ENCODE measurements at places on chromosomes 11 and 22.

GRCh38 chr11:117814766-117815261 lies 9.7 kb downstream of the FXYD2 start:
- peak; percentile 72 for DNase-seq

DNA sequence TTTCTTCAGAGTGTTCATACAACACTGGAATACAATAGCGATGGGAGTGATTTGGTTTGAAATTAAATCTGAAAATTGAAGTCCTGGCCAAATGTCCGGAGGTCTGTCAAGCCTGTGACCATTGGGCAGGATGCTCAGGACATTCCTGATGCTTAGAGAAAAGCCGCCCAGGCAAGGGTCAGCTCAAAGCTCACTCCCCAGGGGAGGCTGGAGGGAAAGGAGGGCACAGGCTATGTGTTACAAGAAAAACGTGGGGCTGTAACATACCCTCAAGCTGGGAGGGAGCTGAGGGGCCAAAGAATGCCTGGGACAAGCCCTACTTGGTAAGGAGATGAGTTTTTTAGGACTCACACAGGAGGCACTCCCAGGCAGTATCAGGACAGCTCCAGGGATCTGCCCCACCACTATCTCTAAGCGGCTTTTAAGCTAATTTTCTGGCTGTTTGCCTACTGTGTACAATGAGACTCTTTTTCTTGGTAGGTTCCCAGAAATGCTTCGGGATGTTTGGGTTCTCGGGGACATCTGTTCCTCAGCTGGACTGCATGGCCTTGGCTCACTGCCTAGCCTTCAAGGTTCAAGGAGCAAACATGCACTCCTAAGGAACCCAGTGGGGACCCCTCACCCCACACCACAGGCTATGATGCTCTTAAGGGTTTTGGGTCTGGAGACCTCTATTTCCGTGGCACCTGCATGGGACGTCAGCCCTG lies 500.1 kb downstream of the BRD1 start:
- no peak for DNase-seq

DNA sequence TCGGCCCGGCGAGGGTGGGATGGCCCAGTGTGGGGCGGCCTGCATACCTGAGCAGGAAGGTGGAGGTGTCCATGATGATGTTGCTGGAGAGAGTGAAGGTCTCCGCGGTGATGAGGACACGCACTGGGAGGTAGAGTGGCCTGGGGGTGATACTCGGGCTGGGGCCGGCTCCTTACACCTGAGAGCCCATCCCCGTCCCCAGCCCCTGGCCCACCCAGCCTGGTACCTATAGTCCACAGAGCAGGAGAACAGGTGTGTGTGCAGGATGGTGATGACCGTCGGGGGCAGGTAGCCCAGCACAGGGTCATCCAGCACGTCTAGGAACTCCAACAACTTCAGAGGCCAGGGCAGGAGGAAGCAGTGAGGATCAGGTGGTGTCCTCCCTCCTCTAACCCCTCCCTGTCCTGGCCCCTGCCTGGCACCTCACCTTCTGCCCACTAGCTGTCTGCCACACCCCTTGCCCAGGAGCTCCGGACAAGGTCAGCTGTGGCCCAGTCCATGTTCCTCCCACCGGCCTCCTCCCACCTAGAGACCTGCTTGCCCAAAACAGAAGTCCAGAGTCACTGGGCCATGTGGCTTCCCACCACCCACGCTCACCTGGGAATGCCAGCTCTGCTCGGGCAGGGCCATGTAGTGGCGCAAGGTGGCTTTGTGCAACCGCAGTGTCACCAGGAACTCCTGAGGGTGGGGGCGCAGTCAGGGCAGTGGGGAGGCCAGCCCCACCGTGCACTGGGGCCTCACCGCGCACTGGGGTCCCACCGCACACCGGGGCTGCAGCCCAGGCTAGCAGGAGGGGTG lies 11.3 kb downstream of the ATG2A start:
- DNase-seq = no peak

DNA sequence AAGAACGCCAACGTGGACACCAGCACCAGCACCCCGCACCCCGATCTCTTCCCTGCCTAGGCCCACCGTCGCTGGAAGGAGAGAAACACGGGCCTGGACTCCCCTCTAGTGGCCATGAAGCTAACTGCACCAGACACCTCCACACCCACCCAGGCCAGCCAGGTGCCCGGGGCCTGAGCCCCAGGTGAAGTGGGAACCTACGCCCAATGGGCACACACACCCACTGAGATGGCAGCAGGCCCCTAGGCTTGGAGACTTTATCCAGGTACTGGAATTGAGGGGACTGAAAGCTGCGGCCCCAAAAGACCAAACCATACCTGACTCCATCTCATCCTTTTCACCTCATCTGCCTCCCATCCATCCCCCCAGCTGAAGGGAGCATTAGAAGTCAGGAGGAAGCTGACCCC lies 81.0 kb downstream of the BUD13 start:
- DNase-seq = peak; percentile 18

DNA sequence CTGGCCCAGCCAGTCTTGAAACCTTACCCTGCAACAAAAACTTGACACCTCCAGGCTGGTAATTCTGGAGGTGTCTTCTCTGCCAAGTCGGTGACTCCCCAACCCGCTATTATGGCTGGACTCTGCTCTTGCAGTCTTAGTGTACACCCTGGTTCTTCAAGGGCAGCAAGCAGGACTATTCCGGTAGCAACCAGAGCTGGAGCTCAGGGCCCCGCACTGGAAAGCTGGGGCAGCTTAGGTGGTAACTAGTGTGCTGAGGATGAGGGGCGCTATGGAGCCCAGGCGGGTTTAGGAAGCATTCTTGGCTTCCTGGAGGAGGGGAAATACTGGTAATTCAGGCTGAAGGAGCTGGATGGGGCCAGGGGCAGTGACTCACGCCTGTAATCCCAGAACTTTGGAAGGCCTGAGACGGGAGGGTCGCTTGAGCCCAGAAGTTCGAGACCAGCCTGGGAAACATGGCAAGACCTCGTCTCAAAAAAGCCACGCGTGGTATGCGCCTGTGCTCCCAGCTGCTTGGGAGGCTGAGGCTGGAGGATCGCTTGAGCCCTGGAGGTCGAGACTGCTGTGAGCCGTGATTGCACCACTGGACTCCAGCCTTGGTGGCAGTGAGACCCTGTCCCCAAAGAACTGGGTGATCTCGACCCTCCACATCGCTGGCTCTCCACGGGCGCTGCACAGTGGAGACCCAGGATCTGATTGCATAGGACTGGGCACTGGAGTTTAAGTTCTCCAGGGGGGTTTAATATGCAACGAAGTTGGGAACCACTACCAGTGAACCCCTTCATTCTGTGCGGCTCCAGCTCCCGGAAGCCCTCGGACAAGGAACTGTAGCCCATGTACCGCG lies 10.6 kb upstream of the AIFM3 start:
- DNase-seq = no peak

GRCh38 chr11:33723238-33723881 lies 12.9 kb downstream of the CD59 start:
- DNase-seq = no peak

GRCh38 chr11:61507962-61508861 lies at the start of gene LRRC10B:
Gene LRRC10B, plus strand, starts transcription at chr11:61508749. Its CDS starts 250 bp downstream, at chr11:61508999.
- DNase-seq = no peak

DNA sequence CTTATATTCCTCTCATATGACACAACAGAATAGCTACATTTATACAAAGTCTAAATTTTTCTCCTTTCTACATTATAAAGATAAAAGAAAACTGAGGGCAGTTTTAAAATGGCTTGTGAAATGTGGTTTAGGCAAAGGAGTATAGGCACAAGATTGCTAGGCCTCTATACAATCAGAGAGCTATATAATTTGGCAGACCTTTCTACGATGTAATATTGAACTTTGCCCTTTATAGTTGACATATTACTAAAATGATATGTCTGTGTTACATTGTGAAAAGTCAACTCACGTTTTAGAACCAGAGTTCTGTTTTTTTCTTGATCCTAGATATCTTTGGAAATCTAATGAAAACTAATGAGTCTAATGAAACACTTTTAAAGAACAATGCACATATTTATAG lies 430.2 kb downstream of the DLG2 start:
- DNase-seq = no peak

- DNase-seq = no peak
Observed at GRCh38 chr11:27931770-27932169, 176.2 kb downstream of the KIF18A start.

DNA sequence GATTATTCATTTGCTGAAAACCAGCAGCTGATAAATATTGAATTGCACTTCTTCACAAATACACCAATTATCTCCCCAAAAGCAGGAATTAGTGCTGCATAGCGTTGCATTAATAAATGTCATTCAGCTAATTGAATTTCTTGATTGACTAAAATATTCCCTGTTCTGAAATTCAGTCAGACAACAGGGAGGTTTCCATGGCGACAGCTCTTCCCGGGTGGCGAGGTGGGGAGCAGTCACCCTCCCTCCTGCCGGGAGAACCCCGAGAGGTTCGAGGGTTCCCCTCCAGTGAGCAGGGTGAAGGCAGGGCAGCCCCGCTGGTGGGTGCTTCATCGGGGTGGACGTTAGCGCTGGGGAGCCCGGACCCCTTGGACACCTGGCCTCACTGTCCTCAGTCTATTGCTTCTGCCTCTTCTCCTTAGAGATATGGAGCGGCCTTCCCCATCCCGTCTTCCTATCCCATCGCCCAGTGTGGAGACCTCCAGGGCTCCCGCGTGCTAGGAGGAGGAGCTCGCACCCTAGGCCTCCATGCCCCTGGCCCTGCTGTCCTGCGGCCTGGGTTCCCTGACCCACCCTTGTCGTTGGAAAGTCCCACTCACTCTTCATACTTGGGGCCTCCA lies 983.5 kb downstream of the BRD1 start:
- DNase-seq = no peak

GRCh38 chr22:33477120-33478111 lies 419.2 kb upstream of the SYN3 start:
- no peak for DNase-seq

DNA sequence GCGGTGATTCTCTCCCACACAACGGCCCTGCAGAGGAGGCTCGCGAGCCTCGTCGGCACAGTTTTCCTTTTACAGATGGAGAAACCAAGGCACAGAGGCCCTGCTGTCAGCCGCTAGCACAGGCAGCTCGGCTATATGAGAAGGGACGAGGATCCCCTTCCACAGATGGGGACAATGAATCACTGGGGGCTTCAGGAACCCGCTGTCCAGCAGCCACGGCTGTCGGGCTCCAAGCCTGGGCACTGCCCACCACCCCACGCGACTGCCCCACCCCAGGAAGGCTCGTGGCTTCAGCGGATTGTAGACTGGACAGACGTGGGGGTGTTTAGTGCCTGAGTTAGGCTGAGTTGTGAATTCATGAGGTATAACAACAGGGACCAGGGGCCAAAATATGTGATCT lies 17.2 kb upstream of the FGF3 start:
- no peak for DNase-seq

DNA sequence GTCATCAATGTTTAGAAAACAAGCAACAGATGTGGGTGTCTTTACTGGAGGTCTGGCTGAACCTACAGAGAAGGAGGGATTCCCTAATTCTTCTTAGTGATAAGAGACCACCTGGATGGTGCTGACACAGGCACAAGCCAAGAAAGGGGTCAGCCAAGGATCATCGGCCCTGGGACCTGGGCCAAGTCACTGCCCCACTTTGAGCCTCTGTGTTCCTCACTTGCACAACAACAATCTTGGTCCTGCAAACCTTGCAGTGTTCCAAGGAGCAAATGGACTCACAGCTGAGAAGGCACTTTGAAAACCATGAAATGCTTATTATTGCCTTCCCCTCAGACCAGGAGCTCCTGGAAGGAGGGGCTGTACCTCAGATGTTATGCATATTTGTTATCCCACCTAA lies 7.0 kb upstream of the KCNE3 start:
- DNase-seq = no peak

GRCh38 chr11:3969613-3970012 lies 114.1 kb downstream of the STIM1 start:
- no peak for DNase-seq

- no peak for DNase-seq
Observed at GRCh38 chr22:48843640-48844039, 984.0 kb downstream of the BRD1 start.

GRCh38 chr11:118439646-118440045 lies 3.4 kb downstream of the KMT2A start:
- no peak for DNase-seq

GRCh38 chr11:74460481-74461154 lies 6.7 kb downstream of the KCNE3 start:
- DNase-seq = no peak

- DNase-seq = no peak
Observed at GRCh38 chr11:64723907-64724862, 1.2 kb upstream of the NRXN2 start.

- no peak for DNase-seq
Observed at GRCh38 chr11:67389477-67389876, 2.3 kb upstream of the RAD9A start.

GRCh38 chr11:22430141-22430541 lies 92.0 kb downstream of the SLC17A6 start:
- no peak for DNase-seq

GRCh38 chr11:14499178-14499559 lies 442 bp downstream of the COPB1 start:
- DNase-seq = peak; percentile 21

DNA sequence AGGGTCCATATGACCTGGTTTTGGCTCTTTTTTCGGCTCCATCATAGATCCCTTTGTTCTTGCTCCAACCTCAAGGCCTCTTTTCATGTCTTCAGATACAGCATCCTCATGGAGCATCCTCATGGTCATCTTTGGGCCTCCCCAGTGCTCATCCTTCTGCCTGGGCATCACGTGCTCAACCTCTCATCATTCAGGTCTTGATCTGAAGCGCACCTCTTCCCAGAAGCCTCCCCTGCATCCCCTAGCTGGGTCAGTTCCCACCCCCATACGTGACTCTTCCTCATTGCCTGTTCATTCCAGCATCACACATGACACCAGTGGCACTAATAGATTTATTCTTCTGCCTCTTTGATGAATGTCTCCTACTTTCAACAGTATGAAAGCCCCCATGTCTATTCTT lies 192.2 kb downstream of the MIAT start:
- no peak for DNase-seq

GRCh38 chr11:74948546-74948897 lies 369 bp downstream of the XRRA1 start:
- no peak for DNase-seq

- no peak for DNase-seq
Observed at GRCh38 chr11:101341578-101341977, 212.0 kb upstream of the PGR start.

DNA sequence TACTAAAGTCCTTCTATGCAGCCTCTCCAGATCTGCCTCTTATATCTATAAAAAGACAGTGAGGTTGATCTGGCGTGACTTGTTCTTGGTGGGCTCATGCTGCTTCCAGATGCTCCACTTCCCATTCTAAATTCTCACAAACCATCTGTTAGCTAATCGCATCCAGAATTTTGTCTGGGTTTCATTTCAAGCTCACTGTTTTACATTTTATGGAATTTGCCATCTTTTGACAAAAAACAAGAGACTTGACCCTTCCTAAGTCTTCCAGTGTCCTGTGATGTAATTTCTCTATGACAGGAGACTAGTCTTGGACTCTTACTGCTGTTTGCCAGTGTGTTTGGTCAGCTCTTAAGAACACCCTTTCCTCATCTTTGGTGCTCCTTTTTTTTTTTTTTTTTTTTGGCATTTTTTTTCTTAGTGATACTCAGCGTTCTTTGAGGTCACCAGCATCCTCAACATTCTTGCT lies 23.0 kb downstream of the CRKL start:
- DNase-seq = no peak
